ENCODE measurements at places on chromosomes 11 and 22. TPM values are rescaled to one million over a fixed set of nuclear protein-coding genes. Genes with fewer than 3 reads are reported as not detected.

DNA sequence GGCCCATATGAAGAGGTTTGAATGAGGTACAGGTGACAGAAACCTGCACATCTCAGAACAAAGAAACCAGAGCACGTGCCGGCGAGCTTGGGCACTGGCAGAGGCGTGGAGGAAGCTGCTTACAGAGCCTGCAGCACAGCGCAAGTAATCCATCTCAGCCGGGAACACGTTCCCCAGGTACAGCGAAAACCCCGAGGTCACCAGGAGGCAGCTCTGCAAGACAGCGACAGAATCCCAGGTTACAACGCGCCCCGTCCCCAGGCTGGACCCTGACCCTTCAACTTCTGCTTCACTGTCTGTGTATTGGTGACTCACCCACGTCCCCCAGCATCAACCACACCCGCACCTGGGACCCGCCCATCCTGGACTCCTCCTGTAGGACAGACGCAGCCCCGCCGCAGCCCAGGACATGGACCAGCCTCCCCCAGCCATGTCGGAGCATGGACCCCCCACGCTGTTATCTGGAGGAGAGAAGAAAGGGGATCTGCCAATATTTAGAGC lies 2.2 kb downstream of the MLC1 start:
- DNase-seq, result no peak

- DNase-seq, result no peak
Observed at GRCh38 chr11:27971171-27971570, 136.8 kb downstream of the KIF18A start.

DNA sequence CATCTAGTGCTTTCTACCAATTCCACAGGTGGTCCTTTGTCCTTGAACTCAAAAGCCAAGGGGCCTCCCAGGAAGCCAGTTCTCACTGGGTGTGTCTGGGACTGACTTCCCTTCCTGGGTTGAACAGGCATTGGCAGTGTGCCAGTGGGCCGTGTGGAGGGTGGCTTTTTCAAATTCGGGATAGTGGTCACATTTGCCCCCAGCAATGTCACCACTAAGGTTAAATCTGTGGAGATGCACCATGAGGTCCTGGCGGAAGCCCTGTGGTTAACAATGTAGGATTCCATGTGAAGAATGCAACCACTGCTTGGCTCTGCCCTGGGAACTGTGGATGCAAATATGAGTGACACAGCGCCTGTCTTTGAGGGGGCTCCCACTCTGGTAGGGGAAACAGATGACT lies 53.2 kb upstream of the MTNR1B start:
- no peak for DNase-seq

DNA sequence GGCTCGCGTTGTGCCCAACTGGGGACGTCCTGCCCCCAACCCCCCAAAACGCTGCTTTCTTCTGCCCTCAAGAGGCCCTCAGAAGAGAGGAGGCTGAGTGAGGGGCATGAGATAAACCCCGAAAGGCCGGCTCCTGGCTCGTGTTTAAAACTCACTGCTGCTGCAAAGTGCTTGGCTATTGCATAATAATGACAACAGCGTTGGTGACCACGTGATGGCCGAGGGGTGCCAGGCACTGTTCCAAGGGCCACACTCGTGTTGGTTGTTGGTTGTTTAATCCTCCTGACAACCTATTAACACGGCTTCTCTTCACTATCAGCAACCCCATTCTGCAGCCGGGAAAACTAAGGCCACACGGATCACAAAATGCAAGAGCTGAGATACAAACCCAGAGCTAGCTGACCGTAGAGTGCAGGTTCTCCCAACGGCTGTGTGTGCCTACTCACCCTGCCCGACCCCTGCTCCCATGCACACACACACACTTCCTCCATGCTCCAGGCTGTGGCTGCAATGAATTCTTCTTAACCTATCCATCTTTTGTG lies 51.0 kb downstream of the ANO1 start:
- DNase-seq, result no peak

DNA sequence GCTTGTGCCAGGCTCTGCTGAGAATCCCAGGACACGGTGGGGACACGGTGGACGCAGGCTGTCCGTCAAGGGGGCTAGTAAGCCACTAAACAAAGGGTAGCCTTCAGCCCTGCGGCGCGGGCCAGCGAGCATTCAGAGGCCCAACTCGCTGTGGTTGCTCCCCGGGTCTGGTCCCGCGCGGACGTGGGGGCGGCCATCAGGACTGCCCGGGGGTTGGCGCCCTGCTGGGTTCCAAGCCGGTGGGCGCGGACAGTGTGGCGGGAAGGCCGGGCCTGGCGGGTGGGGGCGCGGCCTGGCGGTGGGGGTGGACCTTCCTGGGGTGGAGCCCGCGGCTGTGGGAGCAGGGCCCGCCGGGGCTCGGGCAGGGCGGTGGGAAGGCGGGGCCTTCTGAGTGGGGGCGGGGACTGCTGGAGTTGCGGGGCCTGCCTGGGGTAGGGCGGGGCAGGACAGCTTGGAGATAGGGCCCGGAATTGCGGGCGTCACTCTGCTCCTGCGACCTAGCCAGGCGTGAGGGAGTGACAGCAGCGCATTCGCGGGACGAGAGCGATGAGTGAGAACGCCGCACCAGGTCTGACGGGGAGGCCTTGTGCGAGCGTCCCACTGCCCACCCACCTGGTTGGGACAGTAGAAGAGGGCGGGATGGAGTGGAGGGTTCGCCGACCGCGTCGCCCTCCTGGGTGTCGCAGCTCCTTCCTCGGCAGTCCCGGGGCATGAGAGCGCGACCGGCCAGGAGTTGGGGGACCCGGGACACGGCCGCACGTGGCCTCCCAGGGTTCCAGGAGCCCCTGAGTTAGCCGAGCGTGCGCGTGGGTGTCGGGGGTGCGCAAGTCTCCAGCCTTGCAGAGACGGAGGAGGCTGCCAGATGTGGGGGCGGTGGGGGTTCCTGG lies at the start of gene SERHL2:
SERHL2 (plus strand) TSS at position 482 of the 887 bp plus-strand sequence; CDS start at position 547, 65 bp downstream.
- peak; percentile 80 for DNase-seq

DNA sequence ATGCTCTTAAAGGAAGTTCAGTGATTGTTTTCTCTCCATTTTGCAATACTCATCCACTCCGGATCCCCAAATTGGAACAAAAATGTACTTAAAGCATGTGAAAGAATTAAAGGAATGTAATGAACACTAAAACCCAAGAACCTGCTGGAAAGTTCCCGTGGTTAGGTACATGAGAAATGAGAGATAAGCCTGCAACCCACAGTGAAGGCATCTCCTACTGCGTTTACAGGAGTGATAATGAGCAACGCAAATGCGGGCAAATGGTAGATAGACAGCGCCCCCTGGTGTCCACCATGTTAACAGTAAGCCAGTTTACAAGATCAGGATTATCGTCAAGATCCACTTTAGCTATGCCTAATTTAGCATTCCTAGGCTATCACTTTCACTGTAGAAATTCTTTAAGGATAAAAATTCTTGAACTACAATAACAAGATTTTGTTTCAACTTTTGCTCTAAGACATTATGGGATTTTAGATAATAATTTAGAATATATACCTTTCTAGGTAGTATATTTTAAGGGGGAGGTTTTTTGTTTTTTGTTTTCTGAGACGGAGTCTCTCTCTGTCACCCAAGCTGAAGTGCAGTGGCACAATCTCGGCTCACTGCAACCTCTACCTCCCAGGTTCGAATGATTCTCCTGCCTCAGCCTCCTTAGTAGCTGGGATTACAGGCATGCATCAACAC lies 29.9 kb downstream of the ALG9 start:
- DNase-seq, result peak; percentile 56

Gene RAB3IL1
- total RNA-seq, result not detected

Gene IGF2
- total RNA-seq, result 0.36 TPM

Gene OR4X2
- not detected for total RNA-seq
